Naive B cell (primary cell): ENCODE measurements at places on chromosomes 12 and 14.

DNA sequence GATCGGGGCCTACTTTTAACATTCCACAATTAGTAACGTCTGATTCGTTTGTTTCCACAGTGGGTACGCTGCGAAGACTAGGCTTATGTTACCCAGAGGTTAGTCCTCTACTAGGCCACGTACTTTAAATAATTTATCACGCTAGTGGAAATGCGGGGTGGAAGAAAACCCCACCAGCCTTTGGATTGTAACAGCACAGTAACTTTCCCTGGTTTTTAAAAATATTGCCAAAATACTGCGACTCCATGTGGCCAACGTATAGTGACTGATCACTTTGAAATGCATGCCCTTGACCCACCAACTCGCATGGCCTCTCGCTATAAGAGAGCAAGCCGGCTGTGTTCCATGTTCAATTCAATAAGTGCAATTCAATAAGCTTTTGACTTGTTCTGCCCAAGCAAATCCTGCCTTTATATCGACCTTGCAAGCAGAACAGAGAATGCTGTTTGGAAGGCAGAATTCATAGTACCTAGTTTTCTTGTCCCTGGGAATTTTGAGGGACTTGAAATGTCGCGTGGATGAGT, 882 bp upstream of the GTF2A1 start:
- no peak for DNase-seq

- no peak for DNase-seq
Measured at GRCh38 chr12:3604748-3605586, 114.0 kb downstream of the PRMT8 start.

- no peak for DNase-seq
Measured at GRCh38 chr12:129393357-129393937, 510.4 kb downstream of the TMEM132D start.

- no peak for DNase-seq
Measured at GRCh38 chr14:104277416-104278213, 139.2 kb downstream of the KIF26A start.

DNA sequence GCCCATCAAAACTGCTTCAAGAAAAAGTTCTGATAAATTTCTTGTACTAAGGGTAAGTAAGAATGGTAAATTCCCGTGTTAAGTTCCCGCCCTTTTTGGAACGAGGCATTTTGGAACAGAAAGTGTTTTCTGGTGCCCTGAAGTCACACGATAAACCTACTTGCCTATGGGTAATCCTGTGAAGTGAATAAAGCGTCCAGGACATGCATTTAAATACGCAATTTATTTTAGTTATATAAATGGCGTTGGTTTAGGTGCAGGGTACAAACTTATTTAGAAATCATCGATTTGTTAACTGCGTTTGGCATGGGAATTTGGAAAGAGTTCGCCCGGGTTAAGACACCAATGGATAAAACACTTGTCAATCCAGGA, 715 bp upstream of the RAP1B start:
- DNase-seq: no peak

GRCh38 chr12:106081606-106082005, 57.1 kb downstream of the NUAK1 start:
- DNase-seq: no peak

- no peak for DNase-seq
Measured at GRCh38 chr14:75886636-75887348, 95.0 kb downstream of the TGFB3 start.

DNA sequence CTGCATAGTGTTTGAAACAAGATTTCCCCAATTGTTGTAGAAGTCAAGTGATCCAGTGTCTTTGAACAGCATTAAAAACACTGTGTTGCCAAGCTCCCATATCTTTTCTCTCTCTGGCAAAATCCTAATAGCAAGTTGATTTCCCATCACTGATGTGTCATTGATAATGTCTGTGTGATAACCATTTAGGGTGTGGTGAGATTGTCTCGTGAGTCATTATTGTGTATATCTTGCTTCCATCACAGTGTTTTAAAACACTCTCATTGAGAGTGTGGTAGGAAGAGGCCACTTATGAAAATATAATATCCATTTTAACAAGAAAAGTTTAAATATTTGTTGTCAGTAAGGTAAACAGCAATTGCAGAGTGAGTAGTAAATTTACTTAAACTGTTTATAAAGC, 74.7 kb downstream of the PRORP start:
- DNase-seq: no peak

- no peak for DNase-seq
Measured at GRCh38 chr14:70857496-70857890, 48.2 kb upstream of the MAP3K9 start.

DNA sequence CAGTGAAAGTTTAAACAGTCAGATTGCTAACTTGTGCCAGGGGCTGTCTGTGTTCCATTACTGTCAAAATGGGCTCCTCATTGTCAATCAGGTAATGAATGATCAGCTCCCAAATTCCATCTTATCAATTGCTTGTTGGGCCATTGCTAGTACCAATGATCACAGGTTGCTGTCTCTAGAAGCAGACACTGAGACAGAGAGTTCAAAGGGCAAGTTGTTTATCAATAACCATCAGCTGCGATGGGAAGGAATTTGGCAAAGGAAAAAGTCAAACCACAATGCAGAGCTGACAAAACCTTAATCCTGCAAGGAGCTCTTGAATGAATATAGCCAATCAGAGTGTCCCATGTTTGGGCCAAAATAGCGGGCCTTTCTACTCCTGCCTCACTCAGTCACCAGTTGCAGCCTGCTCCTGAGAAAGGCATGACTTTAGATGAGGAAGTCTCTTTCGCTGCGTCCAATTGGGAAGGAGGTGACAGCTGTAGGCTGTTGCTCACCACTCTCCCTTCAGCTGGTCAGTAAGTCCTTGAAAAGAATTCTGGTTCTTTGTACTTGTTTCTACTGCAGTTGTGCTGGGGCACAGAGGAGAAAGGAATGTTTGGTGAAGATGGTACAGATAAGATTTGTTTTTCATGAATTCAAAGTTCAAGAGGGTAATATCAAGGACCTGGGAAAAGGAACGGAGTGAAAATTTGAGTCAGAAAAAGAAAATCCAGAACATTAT, 179.2 kb upstream of the PDE3A start:
- no peak for DNase-seq

- DNase-seq: no peak
Measured at GRCh38 chr14:100711493-100711892, 15.2 kb upstream of the DLK1 start.
